ENCODE measurements at places on chromosomes 13 and 19. TPM values are rescaled to one million over a fixed set of nuclear protein-coding genes. Genes with fewer than 3 reads are reported as not detected.

THSD8 gene
- total RNA-seq = 2.8 TPM

ZNF816 gene
- total RNA-seq = 5.1 TPM

ZNF850 gene
- total RNA-seq = 1.7 TPM

TLE6 gene
- not detected for total RNA-seq

DNA sequence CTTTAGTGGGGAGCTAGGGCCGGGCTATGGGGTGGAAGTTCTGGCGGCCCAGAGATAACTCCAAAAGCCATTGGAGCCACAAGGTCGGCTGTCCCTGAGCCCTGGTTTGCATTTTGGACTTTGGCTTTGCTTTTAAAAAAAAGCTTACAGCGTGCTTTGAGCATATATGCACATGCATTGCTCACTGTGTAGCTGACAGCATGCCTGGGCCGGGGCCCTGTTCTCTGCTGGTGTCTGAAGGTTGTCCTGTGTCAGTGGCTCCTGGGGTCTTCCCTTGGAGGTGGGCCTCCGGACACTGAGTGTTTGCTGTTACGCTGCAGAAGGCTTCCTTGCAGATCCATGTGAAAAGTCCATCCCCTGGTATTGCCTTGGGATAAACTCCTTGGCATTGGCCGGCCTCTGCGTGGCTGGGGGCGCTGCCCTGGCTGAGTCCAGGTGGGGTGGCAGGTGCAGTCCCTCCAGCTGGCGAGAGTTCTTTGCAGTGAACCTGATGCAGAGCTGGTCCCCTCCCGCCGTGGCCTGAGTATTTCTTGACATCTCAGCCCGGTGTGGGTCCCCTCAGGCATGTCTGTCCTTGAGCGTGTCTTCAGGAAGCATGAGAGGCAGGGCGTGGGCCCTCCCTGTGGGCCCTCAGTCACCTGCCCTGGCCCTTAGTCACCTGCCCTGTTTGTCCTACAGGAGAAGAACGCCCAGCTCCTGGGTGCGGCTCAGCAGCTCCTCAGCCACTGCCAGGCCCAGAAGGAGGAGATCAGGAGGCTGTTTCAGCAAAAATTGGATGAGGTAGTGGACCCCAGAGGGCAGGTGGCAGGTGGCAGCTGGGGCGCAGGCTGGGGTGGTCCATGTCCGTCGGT is 23.0 kb downstream of the PLEKHJ1 start:
- H3K4me1 ChIP-seq = no peaks in the 10 kb centered on the region
- no peak overlapping the region for H3K4me3 ChIP-seq
- H3K27ac ChIP-seq = no peak overlapping the region

DNA sequence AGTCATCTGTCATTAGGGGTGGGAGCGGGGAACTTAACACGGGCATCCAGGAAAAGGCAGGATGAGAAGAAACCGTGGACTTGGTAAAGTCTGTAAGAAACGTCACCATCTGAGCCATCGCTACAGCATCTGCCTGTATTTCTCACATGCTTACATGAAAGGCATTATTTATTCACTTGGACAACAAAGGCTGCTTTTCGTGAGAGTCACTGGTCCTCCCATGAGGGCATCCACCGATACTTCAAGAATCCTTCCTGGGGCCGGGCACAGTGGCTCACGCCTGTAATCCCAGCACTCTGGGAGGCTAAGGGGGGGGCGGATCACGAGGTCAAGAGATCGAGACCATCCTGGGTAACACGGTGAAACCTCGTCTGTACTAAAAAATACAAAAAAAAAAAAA is 16.1 kb downstream of the ZNF446 start:
- no peaks in the 10 kb centered on the region for H3K27me3 ChIP-seq
- no peak overlapping the region for H3K4me3 ChIP-seq
- H3K36me3 ChIP-seq = no peaks in the 10 kb centered on the region
- no peak for DNase-seq

DNA sequence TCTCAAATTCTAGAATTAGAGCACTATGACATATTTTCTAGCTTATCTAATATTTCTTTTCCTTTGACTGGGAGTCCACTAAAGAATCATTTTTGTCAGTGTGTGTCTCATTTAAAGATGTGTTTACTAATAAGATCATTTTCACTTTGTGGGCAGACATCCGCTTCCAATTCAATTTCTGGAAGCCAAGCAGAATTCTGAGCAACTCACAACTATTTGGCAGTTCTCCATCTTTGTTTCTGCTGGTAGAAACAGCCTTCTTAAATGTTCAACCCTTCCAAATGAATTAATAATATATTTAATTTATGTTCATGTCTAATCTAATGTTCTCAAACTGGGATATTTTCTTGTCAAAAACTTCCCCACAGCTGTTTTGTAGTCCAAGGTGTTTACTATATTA is 411.8 kb downstream of the KCTD12 start:
- H3K27me3 ChIP-seq = no peaks in the 10 kb centered on the region
- H3K36me3 ChIP-seq = no peaks in the 10 kb centered on the region
- H3K4me3 ChIP-seq = no peak overlapping the region

DNA sequence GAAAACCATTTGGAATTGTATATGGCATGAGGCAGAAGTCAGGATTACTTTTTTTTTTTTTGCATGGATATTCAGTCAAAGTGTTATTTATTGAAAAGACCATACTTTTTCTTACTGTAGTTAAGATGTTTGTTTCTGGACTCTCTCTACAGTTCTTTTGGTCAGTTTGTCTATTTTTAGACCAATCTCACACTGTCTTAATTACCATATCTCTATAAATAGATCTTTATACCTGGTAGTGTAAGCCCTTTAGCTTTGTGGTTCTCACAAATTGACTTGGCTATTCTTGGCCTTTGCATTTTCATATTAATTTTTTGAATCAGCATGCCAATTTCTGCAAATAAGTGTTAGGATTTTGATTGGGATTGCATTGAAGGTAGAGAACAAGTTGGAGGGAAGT is 96.8 kb downstream of the MAB21L1 start:
- no peak for DNase-seq
- no peaks in the 10 kb centered on the region for H3K4me1 ChIP-seq
- no peak overlapping the region for H3K4me3 ChIP-seq
- no peaks in the 10 kb centered on the region for H3K36me3 ChIP-seq
- H3K27me3 ChIP-seq = no peaks in the 10 kb centered on the region

DNA sequence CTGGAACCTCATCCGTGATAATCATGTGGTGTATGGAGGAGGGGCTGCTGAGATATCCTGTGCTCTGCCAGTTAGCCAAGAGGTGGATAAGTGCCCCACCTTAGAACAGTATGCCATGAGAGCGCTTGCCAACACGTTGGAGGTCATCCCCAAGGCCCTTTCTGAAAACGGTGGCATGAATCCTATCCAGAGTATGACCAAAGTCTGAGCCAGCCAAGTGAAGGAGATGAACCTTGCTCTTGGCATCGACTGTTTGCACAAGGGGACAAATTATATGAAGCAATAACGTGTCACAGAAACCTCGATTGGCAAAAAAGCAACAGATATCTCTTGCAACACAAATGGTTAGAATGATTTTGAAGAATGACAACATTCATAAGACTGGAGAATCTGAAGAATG is 251.2 kb upstream of the OBI1 start:
- no peaks in the 10 kb centered on the region for H3K4me1 ChIP-seq
- no peak overlapping the region for H3K27ac ChIP-seq
- H3K27me3 ChIP-seq = no peaks in the 10 kb centered on the region

DNA sequence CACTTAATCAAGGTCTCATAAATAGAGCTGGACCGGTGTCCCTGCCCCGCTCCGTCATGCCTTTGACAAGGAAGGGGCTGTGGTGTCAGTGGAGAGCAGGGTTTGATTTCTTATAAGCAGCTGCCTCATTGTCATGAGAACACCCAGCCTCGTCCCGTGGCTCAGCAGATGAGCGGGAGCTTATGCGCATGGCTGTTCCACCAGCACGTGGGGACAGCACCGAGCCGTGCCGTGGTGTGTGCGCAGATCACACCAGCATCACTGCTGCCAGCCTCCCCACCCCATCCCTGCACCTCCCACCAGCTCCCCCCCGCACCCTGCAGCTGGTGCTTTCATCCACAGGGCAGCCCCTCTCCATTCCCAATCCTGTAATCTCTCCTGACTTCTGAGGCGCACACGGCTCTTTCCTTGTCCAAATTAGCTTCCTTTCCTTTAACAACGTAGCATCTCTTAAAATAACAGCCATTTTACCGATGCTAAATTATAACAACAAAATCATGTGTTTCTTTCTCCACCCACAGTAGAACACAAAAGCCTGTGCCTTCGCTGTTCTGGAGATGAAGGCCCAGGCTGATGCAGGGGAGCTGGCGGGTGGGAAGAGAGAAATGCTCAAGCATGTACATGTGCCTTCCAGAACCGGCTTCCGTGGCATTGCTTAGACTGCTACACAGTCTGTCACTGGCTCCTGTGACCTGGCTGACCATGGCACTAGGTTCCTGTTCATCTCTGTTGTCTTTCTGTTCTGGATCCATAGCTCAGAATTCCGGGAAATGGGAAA is 96.8 kb downstream of the RAB20 start:
- no peak overlapping the region for H3K27ac ChIP-seq
- no peaks in the 10 kb centered on the region for H3K36me3 ChIP-seq
- no peak overlapping the region for H3K4me3 ChIP-seq
- no peaks in the 10 kb centered on the region for H3K4me1 ChIP-seq

- no peak overlapping the region for H3K27ac ChIP-seq
- no peak overlapping the region for H3K4me3 ChIP-seq
- H3K27me3 ChIP-seq = peaks cover 9% of the 10 kb centered on the region
- H3K36me3 ChIP-seq = no peaks in the 10 kb centered on the region
- no peaks in the 10 kb centered on the region for H3K4me1 ChIP-seq
Measured at GRCh38 chr13:97004886-97005285, 10.6 kb upstream of the OXGR1 start.

- H3K27me3 ChIP-seq = no peaks in the 10 kb centered on the region
- no peaks in the 10 kb centered on the region for H3K36me3 ChIP-seq
- no peak overlapping the region for H3K27ac ChIP-seq
- no peak for DNase-seq
Measured at GRCh38 chr13:30872276-30872594, 33.8 kb upstream of the MEDAG start.

- H3K36me3 ChIP-seq = no peaks in the 10 kb centered on the region
- H3K27me3 ChIP-seq = no peaks in the 10 kb centered on the region
- H3K27ac ChIP-seq = no peak overlapping the region
- H3K4me1 ChIP-seq = peaks cover 48% of the 10 kb centered on the region
Measured at GRCh38 chr19:18430417-18431144, 7.4 kb downstream of the ISYNA1 start.

DNA sequence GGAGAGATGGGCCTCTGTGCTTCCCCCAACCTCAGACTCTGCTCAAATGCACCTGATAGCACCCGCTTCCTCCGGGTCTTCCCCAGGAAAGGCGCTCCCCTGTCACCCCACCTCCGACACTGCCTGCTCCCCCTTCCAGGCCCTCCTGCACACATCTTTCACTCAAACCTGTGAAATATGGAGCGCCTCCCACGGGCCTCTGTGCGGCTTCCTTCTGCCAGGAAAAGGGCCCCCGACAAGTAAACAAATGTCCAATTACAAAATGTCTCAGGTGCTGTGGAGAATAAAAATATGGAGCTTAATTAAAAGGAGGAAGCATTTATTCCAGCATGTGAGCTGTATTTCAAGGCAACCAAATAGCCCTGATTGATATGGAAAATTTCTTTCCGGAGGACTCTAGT is 15.6 kb upstream of the CCNE1 start:
- H3K4me3 ChIP-seq = no peak overlapping the region
- no peaks in the 10 kb centered on the region for H3K36me3 ChIP-seq
- H3K27me3 ChIP-seq = no peaks in the 10 kb centered on the region
- no peak for DNase-seq
- H3K4me1 ChIP-seq = no peaks in the 10 kb centered on the region

DNA sequence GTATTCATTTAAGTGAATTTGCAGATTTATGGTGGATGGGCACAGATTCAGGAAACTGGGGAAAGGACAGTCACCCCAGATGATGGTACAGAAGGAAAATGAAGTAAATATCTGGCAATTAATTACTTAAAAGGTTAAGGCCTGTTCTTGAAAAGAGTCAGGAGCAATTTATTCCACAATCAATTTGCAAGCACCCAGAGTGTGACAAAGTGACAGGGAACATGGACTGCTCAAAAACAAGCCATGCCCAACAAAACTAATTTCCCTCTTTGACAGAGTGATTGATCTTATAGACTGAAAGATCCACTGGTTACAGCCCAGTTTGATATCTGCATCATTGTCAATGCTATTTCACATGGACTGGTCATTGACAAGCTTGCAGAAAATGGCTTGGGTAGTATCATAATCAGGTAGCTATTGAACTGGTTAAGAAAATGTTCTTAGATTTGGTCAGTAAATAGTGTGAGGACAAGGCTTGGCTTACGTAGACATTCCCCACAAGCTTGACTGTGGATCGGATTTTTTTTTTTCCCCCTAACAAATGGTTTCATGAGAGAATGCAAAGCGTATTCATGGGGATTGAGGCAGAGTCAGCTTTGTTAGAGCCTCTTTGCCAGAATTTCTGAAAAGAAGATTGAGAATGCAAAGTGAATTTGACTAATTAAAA is 584.6 kb downstream of the GPC6 start:
- DNase-seq = no peak
- H3K4me3 ChIP-seq = no peak overlapping the region
- H3K27me3 ChIP-seq = no peaks in the 10 kb centered on the region
- H3K4me1 ChIP-seq = no peaks in the 10 kb centered on the region

GRCh38 chr13:38685974-38686576 is 802 bp upstream of the FREM2 start:
- H3K27ac ChIP-seq = no peak overlapping the region
- H3K27me3 ChIP-seq = peaks cover 3% of the 10 kb centered on the region
- H3K36me3 ChIP-seq = no peaks in the 10 kb centered on the region
- DNase-seq = no peak

- DNase-seq = peak; percentile 70
- H3K4me1 ChIP-seq = peaks cover 16% of the 10 kb centered on the region
- H3K4me3 ChIP-seq = no peak overlapping the region
- H3K36me3 ChIP-seq = peaks cover 4% of the 10 kb centered on the region
Measured at GRCh38 chr19:8396563-8397203, 6.5 kb downstream of the RAB11B start.

GRCh38 chr13:113889467-113889866 is 25.6 kb upstream of the GAS6 start:
- DNase-seq = no peak
- H3K27me3 ChIP-seq = no peaks in the 10 kb centered on the region
- no peaks in the 10 kb centered on the region for H3K4me1 ChIP-seq
- no peak overlapping the region for H3K4me3 ChIP-seq
- no peaks in the 10 kb centered on the region for H3K36me3 ChIP-seq
- H3K27ac ChIP-seq = no peak overlapping the region

DNA sequence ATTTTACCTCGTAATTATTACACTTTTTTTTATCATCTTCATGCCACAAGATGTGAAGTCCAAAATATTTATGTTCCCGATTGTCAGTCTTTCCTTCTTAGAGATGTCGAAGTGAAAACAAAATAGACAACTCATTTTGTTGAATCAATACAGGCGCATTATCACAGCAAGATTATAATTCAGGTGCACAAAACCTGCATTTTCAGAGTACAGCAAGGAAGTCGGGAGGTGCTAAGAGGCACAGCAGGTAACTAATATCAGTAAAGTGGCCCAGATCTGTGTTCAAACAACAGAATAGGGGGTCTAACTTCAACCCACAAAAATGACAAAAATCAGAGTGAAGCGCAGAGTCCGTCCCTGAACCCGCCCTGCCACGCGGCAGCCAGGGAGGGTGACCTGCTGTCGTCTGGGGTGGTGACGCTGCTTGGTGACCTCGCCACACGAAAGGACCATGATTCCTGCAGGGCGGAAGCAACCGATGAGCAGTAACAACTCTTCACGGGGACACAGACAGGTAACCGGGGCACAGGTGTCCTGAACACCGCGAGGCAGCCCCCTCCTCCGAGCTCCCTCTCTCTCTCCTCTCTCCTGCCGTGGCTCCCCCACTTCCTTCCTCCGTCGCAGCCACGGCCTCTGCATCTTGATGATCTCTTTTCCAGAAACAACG is 50.9 kb upstream of the SPACA7 start:
- no peak overlapping the region for H3K27ac ChIP-seq
- H3K4me1 ChIP-seq = no peaks in the 10 kb centered on the region
- no peaks in the 10 kb centered on the region for H3K27me3 ChIP-seq
- no peak overlapping the region for H3K4me3 ChIP-seq
- DNase-seq = no peak
- no peaks in the 10 kb centered on the region for H3K36me3 ChIP-seq
